ENCODE measurements at places on chromosomes 11 and 22.

- DNase-seq, result no peak
These were observed 23.2 kb upstream of the NRGN start for GRCh38 chr11:124716591-124716990.

DNA sequence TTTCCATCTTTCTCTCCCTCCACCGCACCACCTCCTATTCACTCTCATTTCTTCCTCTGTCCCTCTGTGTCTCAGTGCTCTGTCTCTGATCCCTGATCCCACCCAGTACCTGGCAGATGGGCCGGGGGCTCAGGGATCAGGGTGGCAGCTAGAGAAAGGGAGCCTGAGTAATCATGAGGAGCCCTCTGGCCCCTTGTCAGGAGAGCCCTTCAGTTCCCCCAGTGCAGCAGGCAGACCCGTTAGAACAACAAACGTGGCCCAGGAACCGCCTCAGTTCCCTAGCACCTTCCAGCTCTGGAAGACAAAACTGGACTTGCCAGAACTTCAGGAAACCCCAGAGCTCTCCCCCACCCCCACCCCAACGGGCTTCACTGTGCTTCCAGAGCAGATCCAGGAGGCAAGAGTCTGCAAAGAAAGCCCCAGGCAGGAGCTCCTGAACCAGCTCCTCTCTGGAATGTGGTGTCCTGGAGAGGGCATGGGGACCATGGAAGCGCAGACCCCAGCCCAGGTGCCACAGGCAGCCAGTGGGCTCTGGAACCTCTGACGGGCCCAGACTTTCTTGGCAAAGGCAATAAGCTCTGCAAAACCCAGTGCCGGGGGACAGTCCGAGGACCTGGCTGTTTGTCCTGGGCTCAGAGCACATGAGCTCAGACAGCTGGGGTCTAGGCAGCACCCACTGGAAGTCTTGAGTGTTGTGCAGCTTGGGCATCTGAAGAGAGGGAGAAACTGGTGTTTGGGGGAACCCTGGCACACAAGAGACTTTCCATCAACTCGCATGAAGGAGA, 43.2 kb downstream of the LMO1 start:
- no peak for DNase-seq

GRCh38 chr11:59866836-59867235, 549 bp upstream of the TCN1 start:
- DNase-seq, result no peak

- DNase-seq, result peak; percentile 48
These were observed 1.4 kb downstream of the DTX4 start for GRCh38 chr11:59173080-59173963.

GRCh38 chr11:117717485-117718314, 79.3 kb downstream of the DSCAML1 start:
- peak; percentile 49 for DNase-seq

All from NCI-H1417 (cell line).